ENCODE measurements at places on chromosomes 16 and 17. TPM values are rescaled to one million over a fixed set of nuclear protein-coding genes. Genes with fewer than 3 reads are reported as not detected.

Gene TCAP
- under 0.01 TPM for total RNA-seq

Gene TPSG1
- total RNA-seq, result not detected

Gene CTF1
- 0.56 TPM for total RNA-seq

Gene MYH11
- total RNA-seq, result under 0.01 TPM

Gene TMEM100
- 0.36 TPM for total RNA-seq

Gene MARVELD3
- not detected for total RNA-seq

Gene KIF2B
- not detected for total RNA-seq

Gene HBA1
- not detected for total RNA-seq

Gene LGALS9B
- not detected for total RNA-seq

Gene MYH3
- total RNA-seq, result 0.54 TPM

Gene TPPP3
- 0.54 TPM for total RNA-seq

Gene TMEM220
- total RNA-seq, result 1.1 TPM

Gene ST6GALNAC2
- not detected for total RNA-seq

Gene TERB1
- under 0.01 TPM for total RNA-seq

Gene PROCA1
- 0.36 TPM for total RNA-seq

Gene TBC1D26
- not detected for total RNA-seq

Gene CD300E
- total RNA-seq, result not detected

Gene PRKCB
- not detected for total RNA-seq

Gene TMC5
- not detected for total RNA-seq

Gene KRT39
- total RNA-seq, result not detected

Gene WSCD1
- total RNA-seq, result not detected

Gene PSMD11
- 68.0 TPM for total RNA-seq

Gene CBX2
- 2.2 TPM for total RNA-seq

Gene CTRB1
- not detected for total RNA-seq

Gene ZSCAN10
- not detected for total RNA-seq

Gene NPB
- not detected for total RNA-seq

Gene ADAMTS18
- not detected for total RNA-seq

Gene NAE1
- 36.7 TPM for total RNA-seq

Gene LONP2
- 81.1 TPM for total RNA-seq
